ENCODE measurements at places on chromosomes 6 and 20. TPM values are rescaled to one million over a fixed set of nuclear protein-coding genes. Genes with fewer than 3 reads are reported as not detected.

The C6orf132 gene
- polyA plus RNA-seq: 0.59 TPM

The TXLNB gene
- 82.7 TPM for polyA plus RNA-seq

GRCh38 chr6:56686429-56686828, 43.7 kb upstream of the DST start:
- no peak for DNase-seq

DNA sequence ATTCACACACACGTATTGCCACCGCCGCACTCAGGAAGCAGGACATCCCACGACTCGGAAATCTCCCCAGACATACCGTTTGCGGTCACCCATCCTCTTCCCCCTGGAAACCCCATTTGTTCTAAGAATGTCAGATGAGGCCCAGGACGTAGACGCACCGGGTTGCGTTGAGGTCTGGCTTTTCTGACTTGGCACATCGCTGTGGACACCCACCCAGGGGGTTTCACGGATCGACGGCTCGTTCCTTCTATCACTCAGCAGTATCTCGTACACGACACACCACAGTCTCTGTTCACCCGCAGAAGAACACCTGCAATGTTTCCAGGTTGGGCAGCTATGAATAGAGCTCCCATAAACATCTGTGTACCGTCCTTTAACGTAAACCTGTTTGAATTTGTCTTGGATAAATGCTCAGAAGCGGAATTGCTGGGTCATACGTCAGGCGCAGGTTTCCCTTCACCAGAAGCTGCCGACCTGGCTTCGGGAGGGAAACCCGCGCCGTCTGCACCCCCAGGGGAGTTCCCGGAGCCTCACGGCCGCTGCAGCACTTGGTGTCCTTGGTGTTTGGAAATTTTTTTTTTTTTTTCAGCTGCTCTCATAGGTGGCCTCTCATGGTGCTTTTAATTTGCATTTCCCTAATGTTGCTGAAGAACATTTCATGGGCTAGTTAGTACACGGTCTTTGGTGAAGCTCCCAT, 9.3 kb upstream of the EEF1A2 start:
- DNase-seq: no peak

- DNase-seq: no peak
Measured at GRCh38 chr20:14093652-14094051, 98.3 kb downstream of the MACROD2 start.

- no peak for DNase-seq
Measured at GRCh38 chr6:101490857-101491256, 97.3 kb downstream of the GRIK2 start.

- DNase-seq: no peak
Measured at GRCh38 chr6:6924708-6925107, 183.1 kb upstream of the RREB1 start.

All from muscle of arm (tissue), 14 donors.